ENCODE measurements at places on chromosomes 13 and 19. TPM values are rescaled to one million over a fixed set of nuclear protein-coding genes. Genes with fewer than 3 reads are reported as not detected.

DNA sequence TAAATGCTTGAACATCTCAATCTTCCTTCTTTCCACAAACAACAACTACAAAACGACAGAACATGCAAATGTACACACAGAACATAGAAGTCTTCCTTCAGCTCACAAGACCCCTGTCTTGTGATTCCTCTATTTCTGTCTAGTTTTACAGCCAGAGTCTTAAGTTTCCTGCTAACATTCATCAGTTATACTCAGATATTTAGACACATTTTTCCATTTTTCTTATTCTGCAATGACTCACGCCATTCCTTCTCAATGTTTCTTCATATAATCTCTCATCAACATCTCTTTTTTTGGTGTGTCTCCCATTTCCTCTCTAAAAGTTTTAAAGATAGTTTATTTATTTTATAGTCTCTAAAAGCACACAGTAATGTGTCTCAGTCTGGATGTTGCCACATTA, 1872.9 kb upstream of the PCDH20 start:
- no peak for DNase-seq

GRCh38 chr19:4305257-4305612, 837 bp downstream of the FSD1 start:
- DNase-seq = no peak

DNA sequence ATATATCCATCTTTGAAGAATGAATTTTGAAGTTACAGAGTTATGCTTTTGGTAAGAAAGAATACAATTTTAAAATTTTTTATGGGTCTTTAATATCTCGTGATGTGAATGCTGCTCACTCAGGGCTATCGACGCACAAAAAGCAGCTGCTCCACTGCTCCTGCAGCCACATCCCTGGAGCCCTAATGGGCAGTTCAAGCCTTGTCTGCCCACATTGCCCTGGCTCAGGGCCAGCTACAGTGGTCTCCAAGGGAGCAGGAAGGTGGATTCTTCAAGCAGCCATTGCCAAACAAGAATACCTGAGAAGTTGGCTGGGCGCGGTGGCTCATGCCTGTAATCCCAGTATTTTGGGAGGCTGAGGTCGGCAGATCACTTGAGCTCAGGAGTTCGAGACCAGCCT, 85.8 kb downstream of the IPO5 start:
- DNase-seq = no peak

DNA sequence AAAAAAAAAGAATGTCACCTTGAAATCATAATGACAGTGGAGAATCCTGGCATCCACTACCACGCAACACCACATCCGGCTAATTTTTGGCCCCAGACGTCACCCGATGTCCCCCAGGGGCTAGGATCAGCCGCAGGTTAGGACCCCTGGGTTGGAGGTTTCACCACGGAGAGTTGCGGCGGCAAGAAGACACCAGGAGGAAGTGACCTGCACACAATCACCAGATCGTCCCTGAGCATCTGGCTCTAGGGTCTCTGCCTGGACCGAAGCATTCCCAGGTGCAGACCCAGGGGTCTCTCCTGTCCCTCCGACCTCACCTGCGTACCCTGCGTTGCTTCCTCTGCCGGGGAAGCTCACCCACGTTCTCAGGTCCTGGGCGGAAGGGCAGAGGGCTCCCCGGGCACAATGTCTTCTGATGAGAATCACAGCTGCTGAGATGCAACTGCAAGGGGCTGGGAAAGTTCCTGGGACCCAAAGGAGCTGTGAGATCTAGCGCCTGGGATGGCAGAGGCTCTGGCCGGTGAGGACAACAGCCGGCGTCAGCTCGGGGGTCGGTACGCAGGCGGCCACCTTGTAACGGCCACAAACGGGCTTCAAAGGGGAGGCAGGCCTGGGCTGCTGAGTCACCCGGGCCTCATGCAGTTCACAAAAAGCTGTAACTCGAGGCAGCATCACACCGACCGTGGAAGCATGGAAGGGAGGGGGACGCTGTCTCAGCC, 111.2 kb downstream of the GADD45B start:
- DNase-seq = no peak

DNA sequence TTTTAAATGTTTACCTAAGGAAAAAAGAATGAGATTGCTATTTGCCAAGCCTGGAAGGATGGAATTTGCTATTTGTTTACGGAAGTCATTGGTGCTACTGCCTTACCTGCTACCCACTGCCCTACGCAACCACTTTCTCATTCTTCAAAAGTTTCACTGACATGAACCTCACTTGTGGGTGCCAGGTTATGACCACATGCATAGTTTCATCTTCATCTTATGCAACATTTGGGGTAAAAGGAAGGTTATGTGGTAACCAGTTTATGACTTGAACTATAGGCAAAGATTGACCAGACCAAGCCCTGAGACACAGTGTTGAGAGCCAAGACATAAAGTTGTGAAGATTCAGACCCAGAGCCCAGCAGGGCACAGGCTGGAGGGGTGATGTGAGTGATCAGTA, 142.5 kb downstream of the LACC1 start:
- DNase-seq = no peak

COX6B2 gene
- not detected for total RNA-seq

MATK gene
- 3.3 TPM for total RNA-seq
